ENCODE measurements at places on chromosomes 3 and 15.

- DNase-seq = no peak
Observed at GRCh38 chr3:64554096-64554920, 133.5 kb downstream of the ADAMTS9 start.

DNA sequence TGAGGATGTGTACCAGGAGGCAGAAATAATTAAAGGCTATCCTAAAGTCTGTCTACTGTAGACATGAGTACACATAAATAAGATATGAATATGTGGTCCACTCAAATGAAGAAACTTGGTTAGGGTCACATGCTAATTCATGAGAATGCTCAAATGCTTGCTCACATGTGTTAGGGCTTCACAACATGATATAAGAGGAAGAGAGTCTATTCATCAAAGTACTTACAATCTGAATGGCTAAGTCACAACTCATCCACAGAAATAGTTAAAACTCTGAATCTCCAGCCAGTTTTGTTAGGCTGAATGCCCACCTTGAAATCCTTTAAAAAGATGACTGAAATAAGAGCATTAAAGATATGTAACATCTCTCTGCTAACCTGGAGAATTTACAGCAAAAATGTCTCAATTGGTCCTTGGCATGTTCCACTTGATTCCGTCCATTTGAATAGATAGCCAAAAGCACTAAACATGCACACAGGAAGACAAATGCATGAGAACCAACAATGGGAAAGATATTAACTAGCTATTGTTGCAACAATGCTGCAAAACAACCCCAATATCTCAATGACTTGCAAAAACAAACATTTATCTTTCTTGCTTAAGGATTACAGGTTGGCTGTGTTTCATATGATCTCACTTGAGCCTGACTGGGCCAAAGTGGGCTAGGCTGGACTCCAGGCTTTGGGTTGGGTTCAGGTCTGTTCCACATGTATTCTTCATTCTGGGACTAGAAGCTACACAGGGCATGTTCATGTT, 10.6 kb upstream of the TBC1D5 start:
- DNase-seq = no peak

DNA sequence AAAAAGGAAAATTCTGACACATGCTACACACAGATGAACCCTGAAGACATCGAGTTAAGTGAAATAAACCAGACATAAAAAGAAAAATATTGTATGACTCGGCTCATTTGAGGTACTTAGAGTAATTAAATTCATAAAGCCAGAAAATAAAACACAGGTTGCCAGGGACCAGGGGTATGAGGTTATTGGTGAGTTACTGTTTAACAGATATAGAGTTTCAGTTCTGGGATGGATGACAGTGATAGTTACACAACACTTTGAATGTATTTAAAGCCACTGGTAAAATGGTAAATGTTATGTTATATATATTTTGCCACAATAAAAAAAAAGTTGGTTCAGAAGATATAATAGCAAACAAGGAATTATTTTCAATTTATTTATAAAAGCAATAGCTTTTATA, 436.1 kb upstream of the WNT5A start:
- DNase-seq = no peak

GRCh38 chr3:127480196-127480954, 110.2 kb downstream of the TPRA1 start:
- DNase-seq = no peak

GRCh38 chr15:49155834-49156627, 632 bp upstream of the COPS2 start:
- no peak for DNase-seq

DNA sequence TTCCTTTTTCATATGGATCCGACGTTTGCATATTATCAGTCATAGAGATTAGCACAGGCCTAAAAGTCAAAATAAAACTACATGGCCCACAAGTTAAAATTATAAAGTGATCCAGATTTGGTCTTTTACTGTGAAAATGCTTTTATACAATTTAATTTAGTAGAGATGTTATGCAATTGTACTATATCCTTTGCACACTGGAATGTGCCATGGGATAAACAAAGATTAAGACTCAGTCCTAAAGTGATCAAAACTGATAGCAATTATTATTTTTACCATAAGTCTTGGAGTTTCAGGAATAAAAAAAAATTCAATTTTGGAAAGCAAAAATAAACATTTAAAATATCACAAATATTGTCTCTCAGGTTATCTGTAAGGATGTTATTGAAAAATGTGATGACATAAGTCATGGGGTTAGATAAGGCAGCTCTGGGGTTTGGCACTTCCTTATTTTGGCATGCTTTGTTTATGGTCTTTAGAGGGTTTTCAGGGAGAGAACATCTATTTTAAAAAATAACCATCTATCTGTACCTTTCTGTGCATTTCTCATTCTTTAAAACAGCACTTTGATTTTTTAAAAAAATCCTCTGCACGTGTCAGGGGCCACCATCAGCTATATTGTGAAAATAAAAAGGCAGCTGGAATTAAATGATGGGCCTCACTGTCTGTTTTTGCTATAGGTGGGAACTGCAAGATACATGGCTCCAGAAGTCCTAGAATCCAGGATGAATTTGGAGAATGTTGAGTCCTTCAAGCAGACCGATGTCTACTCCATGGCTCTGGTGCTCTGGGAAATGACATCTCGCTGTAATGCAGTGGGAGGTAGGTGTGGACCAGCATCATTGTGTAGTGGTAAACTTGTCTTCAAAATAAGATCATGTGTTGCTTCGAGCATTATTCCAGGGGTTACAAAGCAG, 67.3 kb downstream of the TGFBR2 start:
- DNase-seq = no peak

- DNase-seq = peak; percentile 70
Observed at GRCh38 chr15:92655178-92655995, at the start of gene FAM174B. Gene FAM174B (minus strand): TSS chr15:92655775.

DNA sequence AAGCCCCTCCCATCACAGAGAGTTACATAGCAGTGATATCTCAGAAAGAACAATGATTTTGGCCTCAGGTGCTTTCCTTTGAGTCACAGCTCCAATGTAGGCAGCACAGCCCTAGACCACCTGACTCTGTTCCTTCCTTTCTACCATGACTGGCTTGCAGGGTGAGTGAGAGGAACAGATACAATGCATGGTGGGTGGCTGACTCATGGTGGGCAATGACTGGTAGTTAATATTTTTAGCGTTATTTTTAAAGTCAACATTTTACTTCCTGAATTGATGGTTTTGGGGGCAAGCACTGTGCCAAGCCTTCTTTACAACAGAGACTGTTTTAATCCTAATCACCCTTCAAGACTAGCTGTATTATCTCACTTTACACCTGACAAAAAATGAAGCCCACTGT, 32.8 kb upstream of the ST3GAL6 start:
- DNase-seq = no peak

GRCh38 chr3:14539742-14540491, at the start of gene GRIP2:
Gene GRIP2 (minus strand): TSS chr3:14540342. CDS start chr3:14540308, 34 bp downstream.
- DNase-seq = no peak

GRCh38 chr15:70479785-70480184, 283.6 kb downstream of the UACA start:
- DNase-seq = no peak

DNA sequence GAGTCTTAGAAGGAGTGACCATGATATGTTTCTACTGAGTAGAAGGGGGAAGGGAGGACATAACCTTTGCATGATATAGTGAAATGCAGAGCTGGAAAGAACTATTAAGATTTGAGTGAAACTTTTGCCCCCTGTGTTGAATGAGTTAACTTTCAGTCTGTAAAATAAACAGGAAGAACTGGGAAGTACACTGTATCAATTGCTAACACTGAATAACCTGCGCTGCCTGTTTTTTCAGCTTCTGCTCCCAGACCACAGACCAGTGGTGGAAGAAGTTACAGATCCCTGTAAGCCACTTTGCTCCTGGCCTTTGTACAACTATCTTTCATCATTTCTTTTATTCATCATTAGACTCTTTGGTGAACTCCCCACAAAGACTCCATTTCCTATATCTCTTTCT, 3.6 kb upstream of the LRCH3 start:
- DNase-seq = no peak

DNA sequence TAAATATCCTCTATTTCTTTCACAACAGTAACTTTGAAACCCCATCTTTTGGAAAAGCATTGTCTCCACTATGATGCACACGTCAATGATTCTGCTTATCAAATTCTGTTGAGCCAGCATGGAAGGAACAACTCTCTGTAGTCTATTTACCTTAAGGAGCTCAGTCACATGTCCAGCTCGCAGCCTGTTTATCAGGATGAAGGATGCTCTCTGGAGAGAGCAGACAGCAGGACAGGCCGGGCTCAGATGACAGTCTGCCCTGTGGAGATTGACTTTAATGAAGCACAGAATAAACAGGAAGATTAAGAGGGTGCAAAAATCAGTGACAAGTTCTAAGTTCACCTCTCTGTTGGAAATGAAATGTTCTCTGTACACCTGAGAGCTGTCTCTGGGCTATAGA, 30.6 kb upstream of the MNS1 start:
- no peak for DNase-seq

DNA sequence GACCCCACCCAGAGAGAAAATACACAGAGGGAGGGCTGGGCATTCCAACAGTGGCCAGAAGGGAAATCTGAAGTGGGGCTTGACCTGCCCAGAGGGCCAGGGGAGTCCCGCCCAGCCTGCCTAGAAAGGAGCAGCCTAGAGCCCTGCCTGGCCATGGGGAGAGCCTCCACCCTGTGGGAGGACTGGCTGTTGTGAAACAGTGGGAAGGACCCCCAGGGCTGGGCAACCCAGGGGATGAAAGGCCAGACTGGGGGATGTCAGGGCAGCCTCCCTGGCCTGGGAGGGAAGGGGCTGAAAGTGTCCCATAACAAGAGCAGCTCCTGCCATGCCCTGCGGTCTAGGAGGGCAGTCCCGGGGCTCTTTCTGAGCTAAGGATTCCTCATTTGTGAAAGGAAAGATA, 69.0 kb downstream of the SLC12A8 start:
- no peak for DNase-seq

- no peak for DNase-seq
Observed at GRCh38 chr15:39584266-39584659, 3.4 kb downstream of the THBS1 start.

GRCh38 chr3:72855001-72855400, 6.8 kb upstream of the SHQ1 start:
- DNase-seq = no peak

Measured in COR-L47 (cell line).